GDM1 (cell line): ENCODE measurements at places on chromosomes 6 and 20.

- no peak for DNase-seq
Measured at GRCh38 chr6:170363255-170363654, 56.7 kb downstream of the FAM120B start.

DNA sequence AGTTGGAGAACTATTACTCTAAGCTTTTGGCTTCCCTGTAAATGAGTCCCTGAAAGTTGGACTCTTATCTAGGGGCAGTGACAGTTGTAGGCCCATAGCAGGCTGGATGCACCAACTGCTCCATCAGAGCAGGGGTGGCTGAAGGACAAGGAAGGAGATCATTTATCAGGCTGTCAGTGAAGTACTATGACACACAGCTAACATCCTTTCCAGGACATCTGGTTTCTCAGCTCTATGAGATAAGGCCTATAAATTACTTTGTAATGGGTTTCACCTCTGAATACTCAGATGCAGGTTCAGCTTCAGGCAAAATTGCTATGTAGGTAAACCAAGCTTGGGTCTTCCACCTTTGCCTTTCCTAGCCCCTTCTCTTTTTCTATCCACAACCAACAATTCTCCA, 468.5 kb downstream of the KIF16B start:
- no peak for DNase-seq

GRCh38 chr6:166946125-166946524, 10.2 kb downstream of the RNASET2 start:
- DNase-seq = no peak

GRCh38 chr6:142530566-142530965, 228.8 kb downstream of the ADGRG6 start:
- no peak for DNase-seq

DNA sequence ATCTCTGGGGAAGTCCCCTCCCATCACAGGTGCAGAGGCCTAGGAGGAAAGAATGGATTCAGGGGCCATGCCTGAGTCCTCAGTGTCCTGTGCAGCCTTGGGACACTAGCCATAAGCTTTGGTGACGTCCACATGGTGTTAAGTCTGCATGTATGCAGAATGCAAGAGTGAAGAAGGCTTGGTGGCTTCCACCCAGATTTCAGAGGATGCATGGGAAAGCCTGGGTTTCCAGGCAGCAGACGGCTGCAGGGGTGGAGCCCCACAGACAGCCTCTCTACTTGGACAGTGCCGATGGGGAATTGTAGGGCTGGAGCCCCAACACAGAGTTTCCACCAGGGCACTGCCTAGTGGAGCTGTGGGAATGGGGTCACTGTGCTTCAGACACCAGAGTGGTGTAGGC, 117.1 kb upstream of the NRN1 start:
- no peak for DNase-seq

DNA sequence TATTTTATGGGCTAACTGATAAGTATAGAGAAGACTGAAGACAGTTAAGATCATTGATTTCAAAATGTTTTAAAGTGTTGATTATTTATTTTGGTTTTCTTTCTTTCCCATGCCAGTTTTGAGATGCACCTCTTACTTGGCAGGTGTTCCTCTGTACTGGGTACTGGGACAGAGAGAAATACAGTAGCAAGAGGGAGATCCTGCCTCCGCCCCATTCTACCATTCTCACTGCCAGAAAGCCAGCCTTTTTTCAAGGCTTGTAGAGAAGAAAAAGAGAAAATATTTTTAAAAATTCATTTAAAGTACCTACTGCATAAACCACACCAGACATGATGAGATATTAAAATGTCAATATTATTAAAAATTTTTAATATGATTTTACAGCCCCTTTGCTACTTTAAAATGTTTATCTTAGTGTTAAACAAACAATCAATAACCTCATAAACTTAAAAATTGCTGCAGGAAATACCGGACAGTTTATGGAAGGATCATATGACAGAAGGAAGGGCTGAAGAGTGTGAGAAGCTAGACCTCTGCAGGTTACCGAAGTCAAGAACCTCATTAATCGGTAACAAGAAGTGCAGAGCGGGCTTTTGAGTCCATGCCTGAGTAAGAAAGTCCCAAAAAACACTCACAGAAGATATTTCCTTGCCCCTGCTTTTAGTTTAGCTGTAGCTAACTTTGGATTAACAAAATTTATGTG, 117.8 kb upstream of the ESR1 start:
- no peak for DNase-seq

- no peak for DNase-seq
Measured at GRCh38 chr6:24183584-24183983, 57.6 kb downstream of the NRSN1 start.

DNA sequence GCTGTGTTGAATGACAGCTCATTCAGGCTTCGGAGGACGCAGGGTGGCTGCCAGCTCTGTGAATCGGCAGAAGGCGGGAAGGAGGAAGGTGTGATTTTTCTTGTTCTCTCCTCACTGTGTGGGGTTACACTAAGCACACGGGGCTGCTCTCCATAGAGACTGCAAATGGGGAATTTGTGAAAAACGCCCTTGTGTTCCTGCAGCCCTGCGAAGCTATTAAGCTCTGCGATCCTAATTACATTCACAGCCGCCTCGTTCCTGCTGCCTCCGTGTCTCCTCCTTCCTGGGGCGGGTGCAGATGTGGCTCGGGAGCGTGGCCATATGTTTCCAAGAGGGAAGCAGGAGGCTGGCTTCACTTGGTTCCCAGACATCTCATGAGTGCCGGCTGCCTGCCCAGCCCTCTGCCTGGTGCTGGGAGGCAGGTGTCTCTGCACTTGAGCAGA, 124.0 kb downstream of the TOX2 start:
- no peak for DNase-seq

DNA sequence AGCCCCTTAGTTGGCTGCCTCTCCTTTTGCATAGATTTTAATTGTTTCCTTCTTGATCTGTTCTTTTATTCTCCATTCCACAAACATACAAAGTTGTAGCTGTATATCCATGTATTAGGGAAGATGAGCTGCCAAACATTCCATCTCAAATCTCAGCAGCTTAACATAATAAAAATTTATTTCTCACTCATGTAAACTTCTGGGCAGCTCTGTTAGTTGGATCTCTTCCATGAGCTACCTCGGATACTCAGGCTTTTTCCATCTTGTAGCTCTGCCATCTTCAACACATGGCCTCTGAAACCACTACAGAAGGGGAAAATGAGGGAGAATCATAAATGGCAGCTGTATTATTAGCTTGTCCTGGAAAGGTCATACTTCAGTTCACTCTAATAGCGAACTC, 149.4 kb upstream of the BMP2 start:
- DNase-seq = no peak

GRCh38 chr20:8646033-8646441, 422.9 kb upstream of the PLCB4 start:
- DNase-seq = no peak

DNA sequence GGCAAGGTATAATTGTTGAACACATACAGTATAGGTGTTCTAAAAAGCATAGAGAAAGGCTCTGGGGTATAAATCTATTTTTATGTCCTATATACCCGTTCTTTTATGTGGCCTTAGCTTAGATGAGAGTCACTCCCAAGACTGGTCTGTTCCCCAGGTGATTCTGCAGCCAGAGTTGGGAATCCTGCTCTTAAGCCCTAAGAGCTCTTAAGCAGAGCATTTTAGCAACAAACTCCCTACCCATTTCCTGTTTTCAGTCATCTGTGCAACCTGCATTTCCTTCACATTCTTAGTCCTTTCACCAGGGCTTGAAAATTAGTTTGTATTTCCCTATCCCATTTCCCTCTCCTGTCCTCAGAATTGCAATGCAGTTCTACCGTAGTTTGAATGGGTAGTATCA, 166.1 kb downstream of the HS3ST5 start:
- DNase-seq = no peak

DNA sequence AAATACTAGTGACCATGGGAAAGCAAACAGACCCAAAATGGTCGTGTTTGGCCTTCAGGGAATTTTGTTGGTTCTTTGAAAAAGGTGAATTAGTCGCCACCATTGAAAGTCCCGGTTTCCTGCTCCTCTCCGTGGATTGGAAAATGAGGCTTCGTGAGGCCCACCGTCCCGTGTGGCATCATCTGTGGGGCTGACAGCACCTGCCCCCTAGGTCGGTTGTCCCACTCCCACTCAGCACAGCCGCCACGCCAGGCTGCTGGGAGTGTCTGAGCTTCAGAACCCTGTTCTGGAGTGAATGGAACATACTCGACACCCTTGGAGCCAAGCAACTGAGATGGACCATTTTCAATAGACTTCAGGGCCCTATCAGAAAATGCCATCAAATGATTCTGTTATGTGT, 33.0 kb upstream of the FOXC1 start:
- no peak for DNase-seq

DNA sequence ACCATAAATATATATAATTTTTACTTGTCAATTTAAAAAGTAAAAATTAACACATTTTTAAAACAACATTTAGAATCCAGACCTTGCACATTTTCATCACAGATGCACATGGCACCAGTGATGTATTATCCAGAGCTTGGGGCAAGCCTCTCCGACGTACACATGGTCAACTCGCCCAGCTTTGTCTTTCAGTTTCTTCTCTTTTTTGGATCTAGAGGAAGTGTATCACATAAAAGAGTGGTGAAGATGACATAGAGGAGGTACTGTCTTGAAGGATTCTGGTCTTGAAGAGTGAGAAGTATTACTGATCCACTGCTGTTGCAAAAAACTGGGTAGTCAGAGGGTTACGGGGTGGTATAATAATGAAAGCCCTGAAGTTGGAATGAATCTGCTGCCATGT, 46.9 kb upstream of the TAB2 start:
- no peak for DNase-seq

DNA sequence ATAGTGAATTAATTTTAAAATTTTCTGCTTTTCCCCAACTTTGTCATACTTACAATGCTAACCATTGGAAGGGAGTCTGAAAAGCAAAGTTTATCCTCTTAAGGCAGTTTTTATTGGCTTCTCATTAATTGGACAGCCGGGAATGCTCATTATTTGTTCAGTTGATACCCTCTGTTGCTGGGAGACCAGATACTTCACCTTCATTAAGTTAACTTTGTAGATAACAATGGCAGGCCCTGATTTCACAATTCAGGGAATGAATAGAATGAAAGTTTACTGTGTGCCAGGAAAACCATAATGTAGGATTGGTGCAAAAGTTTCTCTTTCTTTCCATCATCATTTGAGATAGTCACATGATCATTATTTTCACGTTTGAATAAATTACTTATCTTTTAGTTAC, 49.0 kb downstream of the COL19A1 start:
- no peak for DNase-seq

GRCh38 chr20:8322662-8323217, 190.7 kb downstream of the PLCB1 start:
- DNase-seq = no peak
